ENCODE measurements at places on chromosomes 4 and X. TPM values are rescaled to one million over a fixed set of nuclear protein-coding genes. Genes with fewer than 3 reads are reported as not detected.
A peak's percentile ranks its signal among the peaks of the same experiment; 100 is the strongest.

The RAPGEF2 gene
- 49.8 TPM for total RNA-seq

The ADH6 gene
- total RNA-seq: 3.6 TPM

The MANBA gene
- 26.9 TPM for total RNA-seq

The EIF4E gene
- 57.2 TPM for total RNA-seq

The MAOB gene
- total RNA-seq: 21.0 TPM

The DAPP1 gene
- total RNA-seq: not detected

The GLRA3 gene
- not detected for total RNA-seq

DNA sequence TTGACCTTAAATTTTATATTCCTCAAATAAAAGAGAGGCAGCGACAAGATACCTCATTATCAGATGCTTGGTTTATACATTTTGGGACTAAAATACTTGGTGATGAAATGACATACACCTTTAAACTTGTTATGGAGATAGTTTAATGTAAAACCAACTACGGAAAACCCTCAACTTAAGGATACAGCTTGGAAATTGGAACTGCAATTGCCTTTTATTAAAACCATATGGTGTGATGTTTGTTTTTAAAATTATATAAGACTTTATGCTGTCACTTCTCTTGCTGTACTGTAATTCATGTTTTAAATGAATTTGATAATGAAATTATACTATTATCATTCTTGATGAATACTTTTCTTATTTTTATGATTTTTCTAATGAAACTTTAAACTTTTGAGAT, 25.9 kb downstream of the METTL14 start:
- DNase-seq: no peak

- DNase-seq: no peak
These were observed 56.5 kb downstream of the LIMCH1 start for GRCh38 chr4:41594432-41594831.

- no peak for DNase-seq
These were observed 928.3 kb downstream of the GLUD2 start for GRCh38 chrX:121975671-121976070.

- DNase-seq: no peak
These were observed 220.8 kb downstream of the SPANXN3 start for GRCh38 chrX:143296521-143296920.

GRCh38 chr4:86926435-86927086, 8.2 kb upstream of the AFF1 start:
- DNase-seq: no peak

- no peak for DNase-seq
These were observed 557 bp upstream of the ARHGEF6 start for GRCh38 chrX:136781180-136781797.

DNA sequence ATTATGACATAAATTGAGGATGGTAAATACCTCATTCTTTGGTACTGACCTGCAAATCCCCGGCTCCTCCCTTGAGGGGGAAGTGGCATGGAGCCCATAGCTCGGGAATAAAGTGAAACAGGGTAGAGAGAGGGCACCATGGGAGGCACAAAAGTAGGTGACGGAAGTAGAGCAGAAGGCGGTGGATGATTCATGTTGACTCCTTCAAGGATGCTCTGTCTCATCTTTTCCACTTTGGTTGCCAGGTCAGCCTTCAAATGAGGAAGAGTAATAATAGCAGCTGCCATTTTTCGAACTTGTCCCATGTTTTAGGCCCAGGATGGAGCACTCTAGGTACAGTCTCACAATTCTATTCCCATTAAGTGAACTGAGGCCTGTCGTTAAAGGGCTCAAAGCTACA, 41.4 kb upstream of the PHF8 start:
- no peak for DNase-seq

- no peak for DNase-seq
These were observed 3.2 kb downstream of the PRDX4 start for GRCh38 chrX:23670528-23670927.

DNA sequence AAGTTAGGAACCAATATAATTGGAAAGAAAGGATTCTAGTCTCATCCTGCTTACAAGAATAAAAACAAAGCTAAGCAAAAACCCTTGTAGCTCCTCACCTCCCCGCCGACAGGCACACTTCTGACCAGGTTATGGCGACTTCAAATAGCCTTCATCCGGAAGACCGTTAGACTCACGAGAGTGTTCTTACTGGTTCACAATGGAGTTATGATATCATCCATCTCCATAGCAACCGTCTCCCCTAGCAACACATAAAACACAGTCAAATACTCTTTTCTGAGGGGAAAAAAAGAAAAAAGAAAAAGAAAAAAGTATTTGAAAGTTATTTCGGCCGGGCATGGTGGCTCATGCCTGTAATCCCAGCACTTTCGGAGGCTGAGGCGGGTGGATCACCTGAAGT, at the start of gene IL13RA2:
TSS of gene IL13RA2 (minus strand) at position 162 of the 400 bp plus-strand sequence. CDS start 347 bp downstream, outside the sequence.
- DNase-seq: no peak

- no peak for DNase-seq
These were observed 4.3 kb downstream of the TMPRSS11D start for GRCh38 chr4:67879486-67879885.

GRCh38 chrX:68917799-68918198, 89.0 kb downstream of the EFNB1 start:
- no peak for DNase-seq

GRCh38 chrX:97629597-97629985, 745.9 kb downstream of the RPA4 start:
- no peak for DNase-seq

DNA sequence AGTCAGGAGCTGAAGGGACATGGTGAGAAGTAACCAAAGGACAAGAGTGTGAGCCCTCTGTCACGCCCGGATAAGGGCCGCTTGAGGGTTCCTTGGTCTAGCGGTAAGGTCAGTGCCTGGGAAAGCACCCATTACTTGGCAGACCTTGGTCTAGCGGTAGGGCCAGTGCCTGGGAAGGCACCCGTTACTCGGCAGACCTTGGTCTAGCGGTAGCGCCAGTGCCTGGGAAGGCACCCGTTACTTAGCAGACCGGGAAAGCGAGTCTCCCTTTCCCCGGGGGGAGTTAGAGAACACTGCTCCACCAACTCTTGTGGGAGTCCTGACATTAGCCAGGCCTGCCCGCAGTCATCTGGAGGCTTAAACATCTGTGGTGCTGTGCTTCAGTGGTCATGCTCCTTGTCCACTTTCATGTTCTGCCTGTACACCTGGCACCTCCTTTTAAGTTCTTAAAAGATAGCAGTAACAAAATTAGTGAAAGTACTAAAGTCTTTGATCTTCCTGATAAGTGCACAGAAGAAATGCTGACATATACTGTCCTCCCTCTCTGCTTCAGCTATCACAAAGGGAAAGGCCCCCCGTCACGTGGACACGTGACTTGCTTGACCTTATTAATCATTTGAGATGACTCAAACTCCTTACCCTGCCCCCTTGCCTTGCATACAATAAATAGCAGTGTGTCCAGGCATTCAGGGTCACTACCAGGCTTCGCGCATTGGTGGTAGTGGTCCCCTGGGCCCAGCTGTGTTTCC, 9.3 kb upstream of the SEC24B start:
- no peak for DNase-seq

DNA sequence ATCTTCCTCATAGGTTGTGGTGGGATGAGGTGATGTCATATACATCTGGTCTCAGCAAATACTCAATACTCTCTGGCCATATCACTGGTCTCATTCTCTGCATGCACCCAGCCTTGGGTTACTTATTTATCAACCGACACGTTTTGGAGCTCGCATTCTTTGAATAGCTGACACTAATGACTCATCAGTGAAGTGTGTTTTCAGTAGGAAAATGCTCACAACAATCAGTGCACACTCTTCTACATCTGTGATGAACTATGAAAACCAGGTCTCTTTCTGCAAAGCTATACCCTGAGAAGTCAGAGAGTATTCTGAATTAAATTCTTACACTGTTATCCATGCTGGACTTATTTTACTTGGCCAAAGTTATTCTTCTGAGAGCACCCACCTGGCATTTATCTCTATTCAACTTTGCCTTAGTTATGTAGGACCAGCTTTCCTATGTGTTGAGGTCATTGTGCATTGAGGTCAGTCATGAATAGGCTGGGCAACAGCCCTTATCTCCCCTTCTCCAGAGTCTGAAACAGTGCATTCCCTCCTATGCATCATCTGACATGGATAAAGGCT, 58.7 kb upstream of the DHX15 start:
- DNase-seq: no peak

GRCh38 chrX:123736333-123736921, 3.6 kb upstream of the THOC2 start:
- no peak for DNase-seq

- no peak for DNase-seq
These were observed 2707.4 kb downstream of the ARAP2 start for GRCh38 chr4:33536898-33537297.

DNA sequence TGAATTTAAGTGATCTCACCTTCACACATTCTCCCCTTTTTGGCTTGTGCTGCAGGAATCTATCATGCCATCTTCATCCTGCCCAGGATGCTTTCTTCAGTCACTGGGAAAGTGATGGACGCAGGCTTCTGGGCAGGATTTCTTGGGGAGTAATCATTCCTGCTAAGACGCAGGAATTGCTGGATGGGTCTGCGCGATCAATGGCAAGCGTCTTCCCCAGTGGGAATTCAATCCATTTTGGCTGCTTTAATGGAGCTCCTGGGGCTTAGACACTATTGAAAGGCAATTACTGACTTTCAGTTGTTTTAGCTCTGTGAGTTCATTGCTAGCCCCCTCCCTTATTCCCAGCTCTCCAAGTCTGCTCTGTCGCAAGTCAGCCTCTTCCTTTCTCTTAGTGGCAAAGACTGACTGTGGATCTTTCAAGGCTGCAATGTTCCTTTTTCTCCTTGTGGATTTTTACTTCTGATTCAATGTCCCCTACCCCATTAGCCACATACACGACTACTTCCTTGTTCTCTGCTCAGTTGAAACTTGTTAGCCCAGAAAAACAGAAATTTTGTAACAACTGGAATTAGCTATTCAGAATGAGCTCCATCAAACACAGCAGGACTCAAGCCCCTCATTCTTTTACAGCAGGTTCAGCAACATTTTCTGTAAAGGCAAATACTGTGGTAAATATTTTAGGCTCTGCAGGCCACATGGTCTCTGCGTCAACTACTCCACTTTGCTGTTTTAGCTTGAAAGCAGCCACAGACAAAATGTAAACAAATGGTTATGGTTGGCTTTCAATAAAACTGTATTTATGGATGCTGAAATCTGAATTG, 154.9 kb downstream of the ASB9 start:
- DNase-seq: no peak

- DNase-seq: no peak
These were observed 35.5 kb downstream of the EREG start for GRCh38 chr4:74400395-74400794.

- DNase-seq: no peak
These were observed 54.0 kb upstream of the EGFL6 start for GRCh38 chrX:13515211-13515930.

GRCh38 chr4:88965053-88965452, 91.9 kb downstream of the FAM13A start:
- DNase-seq: no peak

- no peak for DNase-seq
These were observed 63.4 kb downstream of the SCML2 start for GRCh38 chrX:18291006-18291545.

DNA sequence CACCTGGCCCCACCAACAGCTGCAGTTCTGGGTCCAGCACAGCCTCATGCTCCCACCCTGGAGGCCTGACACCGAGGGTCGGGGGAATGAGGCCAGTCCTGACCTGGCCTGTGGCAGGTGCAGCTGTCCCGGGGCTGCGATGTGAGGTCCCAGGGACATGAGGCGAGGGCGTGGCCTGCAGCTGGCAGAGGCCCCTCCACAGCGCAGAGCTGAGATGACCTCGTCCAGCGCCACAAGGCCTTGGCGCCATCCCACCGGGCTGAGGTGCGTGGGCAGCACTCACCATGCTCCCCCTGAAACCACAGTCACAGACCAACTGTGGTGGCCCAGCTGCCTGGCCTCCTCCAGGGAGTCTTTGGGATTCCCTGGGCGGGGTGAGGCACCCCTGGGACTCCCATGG, 26.6 kb upstream of the ADRA2C start:
- no peak for DNase-seq

DNA sequence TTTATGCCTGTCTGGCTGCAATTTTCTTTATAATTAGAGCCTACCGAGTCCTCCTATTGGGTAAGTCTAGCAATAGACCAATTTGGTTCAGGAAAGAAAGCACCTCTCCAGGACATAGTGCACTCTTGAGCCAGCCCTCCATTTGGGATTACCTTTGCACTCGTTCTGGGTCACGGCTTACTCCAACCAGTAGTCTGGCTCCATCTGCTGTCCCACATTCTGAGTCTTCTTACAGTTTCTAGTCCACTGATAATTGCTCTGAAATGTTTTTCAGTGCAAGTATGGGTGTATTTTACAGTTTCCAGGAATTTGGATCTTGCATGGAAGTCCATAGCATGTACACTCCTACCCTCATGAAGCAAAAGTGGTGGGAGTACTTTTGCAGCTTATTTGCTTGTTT, 34.8 kb upstream of the USP51 start:
- DNase-seq: no peak

DNA sequence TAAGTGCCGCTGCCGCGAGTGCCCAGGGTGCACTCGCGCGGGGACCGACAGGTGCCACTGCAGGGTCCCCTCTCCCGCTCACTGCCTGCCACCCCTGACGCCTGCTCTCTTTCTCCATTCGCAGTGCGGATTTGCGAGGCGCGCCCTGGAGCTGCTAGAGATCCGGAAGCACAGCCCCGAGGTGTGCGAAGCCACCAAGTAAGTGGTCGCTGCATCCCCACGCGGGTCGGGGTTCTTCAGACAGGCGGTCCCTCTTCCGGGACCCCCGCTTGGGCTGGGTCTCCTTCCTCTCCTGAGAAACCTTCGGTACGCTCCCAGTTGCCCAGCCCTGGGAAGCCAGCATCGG, 547 bp downstream of the GUCY1A1 start:
- peak; percentile 67 for DNase-seq

DNA sequence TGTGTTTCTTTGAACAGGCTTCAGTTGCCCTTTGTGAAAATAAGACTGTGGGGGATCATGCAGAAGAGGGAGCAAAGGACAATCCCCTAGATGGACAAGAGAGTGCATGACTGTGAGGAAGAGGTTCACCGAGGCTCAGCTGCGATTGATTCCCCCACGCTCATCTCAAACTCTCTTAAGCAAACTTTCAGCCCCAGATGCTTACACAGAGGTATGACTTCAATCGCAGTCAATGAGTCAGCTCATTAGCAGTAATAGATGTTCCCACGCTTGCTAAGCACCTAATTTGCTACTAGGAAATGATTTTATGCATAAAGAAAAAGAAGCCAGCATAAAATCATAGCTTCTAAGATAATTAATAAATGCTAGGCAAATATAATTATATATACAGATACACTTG, 2256.1 kb upstream of the AGA start:
- DNase-seq: no peak

DNA sequence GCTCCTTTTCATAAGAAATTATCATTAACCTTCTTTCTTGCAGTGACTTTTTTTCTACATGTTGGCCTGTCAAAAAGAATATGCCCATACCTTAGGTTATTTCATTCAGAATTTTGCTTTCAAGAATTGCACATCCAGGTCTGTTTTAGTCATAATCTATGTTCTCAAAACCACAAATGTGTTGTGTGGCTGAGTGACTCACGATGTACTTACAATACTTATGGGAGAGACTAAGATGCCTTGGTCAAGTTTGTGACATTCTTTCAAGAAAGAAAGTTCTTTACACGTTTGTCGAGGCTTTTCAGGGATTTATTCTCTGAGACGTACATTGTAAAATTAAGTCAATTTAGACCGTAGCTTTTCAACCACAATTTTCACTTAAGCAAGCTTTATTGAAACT, 396.7 kb downstream of the FSTL5 start:
- DNase-seq: no peak
